Pancreas (tissue), 10 donors: ENCODE measurements at places on chromosomes 1 and 21. TPM values are rescaled to one million over a fixed set of nuclear protein-coding genes. Genes with fewer than 3 reads are reported as not detected.

- no peaks in the 10 kb centered on the region for H3K36me3 ChIP-seq
- no peak overlapping the region for H3K27ac ChIP-seq
- H3K4me1 ChIP-seq = no peaks in the 10 kb centered on the region
- no peak overlapping the region for H3K4me3 ChIP-seq
- H3K27me3 ChIP-seq = no peaks in the 10 kb centered on the region
Measured at GRCh38 chr1:37240897-37241296, 206.6 kb upstream of the GRIK3 start.

GRCh38 chr1:67983867-67984266, 66.6 kb downstream of the DIRAS3 start:
- H3K4me3 ChIP-seq = no peak overlapping the region
- no peak overlapping the region for H3K27ac ChIP-seq
- DNase-seq = no peak
- no peaks in the 10 kb centered on the region for H3K4me1 ChIP-seq

Gene RIPPLY3
- not detected for total RNA-seq

DNA sequence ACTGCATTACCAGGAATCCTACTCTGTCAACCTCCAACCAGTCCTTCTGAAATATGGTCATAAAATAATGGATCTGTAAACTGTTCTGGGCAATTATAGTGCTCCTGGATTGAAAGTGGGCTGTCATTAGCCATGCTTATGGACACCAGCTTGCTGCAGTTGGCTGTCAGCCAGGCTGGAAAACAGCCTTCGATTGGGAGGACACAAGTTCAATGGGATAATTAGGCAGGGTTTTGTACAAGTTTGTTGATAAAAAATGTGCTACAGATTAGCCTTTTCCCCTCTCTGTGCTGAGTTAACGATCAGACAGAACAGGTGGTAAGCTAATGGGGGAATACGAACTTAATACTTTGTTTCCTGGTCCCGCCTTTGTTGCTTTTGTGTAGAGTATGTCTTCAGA, 413.9 kb downstream of the DUSP10 start:
- no peak for DNase-seq
- H3K27ac ChIP-seq = no peak overlapping the region
- no peak overlapping the region for H3K4me3 ChIP-seq
- H3K4me1 ChIP-seq = no peaks in the 10 kb centered on the region

DNA sequence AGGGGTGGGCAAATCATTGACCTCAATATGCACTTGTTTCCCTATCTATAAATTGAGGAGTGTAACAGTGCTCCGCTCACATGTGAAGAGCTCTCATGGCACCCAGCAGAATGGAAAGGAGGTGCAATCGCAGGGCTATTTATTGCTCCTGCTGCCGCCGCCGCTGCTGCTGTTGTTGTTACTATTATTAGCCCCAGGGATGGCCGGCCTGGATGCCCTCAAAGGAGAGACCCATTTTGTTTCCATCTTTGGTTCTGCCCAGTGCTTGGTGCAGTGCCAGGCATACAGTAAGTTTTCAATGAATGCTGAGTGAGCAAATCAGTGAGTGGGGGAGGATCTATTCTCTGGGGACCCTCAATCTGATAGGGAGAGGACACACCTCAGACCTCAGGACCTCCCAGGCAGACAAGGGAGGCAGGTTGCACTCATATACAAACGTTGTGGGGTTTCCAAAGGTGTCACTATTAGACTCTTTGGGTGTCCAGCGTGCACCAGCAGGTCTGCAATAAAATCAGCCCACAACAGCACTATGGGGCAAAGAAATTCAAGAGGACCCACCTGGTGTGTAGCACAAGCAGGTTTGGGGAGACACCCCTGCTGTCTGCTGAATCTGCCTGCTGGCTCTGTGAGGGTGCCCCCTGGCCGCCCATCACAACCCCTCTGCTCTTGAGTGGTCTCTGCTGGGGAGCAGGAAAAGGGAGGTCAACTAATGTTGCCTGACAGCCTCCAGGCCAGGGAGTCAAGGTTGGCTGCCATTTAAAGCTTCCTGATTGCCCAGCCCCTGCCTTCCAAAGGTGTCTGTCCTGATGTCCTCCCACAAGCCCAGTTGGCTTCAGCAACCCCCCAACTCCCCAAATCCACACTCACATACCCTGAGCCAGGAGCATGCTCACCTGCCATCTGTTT, 136.3 kb downstream of the ACTL8 start:
- no peak for DNase-seq
- peaks cover 15% of the 10 kb centered on the region for H3K4me1 ChIP-seq
- no peaks in the 10 kb centered on the region for H3K27me3 ChIP-seq
- H3K36me3 ChIP-seq = no peaks in the 10 kb centered on the region
- no peak overlapping the region for H3K27ac ChIP-seq
- H3K4me3 ChIP-seq = no peak overlapping the region

GRCh38 chr1:173257805-173258204, 50.7 kb upstream of the TNFSF4 start:
- no peaks in the 10 kb centered on the region for H3K36me3 ChIP-seq
- no peak overlapping the region for H3K27ac ChIP-seq
- DNase-seq = no peak
- H3K27me3 ChIP-seq = no peaks in the 10 kb centered on the region
- no peaks in the 10 kb centered on the region for H3K4me1 ChIP-seq
- no peak overlapping the region for H3K4me3 ChIP-seq

DNA sequence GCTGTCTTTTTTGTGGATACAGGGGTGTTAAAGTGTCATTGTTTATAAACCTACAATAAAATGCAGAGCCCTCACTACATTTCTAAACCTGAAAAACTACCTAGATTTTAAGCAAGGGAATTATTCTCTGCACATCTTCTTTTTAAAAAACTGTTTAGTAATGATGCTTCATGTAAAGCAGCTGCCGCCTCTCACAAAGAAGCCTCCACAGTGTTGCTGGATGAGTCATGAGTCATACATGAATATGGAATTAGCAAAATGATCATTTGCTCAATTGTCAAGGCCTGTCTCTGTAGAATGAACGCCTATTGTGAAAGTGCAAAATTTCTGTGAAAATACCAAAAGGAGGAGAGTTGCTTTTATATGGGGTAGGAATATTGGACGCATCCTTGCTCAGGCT, 259.5 kb upstream of the CHRM3 start:
- DNase-seq = no peak
- H3K36me3 ChIP-seq = no peaks in the 10 kb centered on the region
- H3K4me1 ChIP-seq = no peaks in the 10 kb centered on the region
- H3K4me3 ChIP-seq = no peak overlapping the region
- H3K27me3 ChIP-seq = no peaks in the 10 kb centered on the region

DNA sequence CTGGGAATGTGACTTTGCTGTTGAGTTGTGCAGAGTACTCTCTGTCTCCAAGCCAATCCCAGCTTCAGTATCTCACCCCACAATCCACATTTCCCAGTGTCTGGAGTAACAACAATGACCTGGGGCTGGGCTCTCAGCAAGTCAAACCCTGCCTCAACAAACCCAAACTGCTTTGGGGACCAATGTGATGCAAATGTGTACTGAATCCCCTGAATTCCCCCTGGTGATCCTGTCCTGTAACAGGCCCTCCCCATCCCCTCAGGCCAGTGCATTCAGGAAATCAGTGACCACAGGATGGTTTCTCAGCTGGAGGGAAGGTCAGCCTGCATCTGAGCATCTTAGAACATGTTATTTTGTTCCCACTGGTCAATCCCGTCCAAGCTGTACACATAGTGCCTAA, 36.7 kb upstream of the HAO2 start:
- DNase-seq = no peak
- no peak overlapping the region for H3K4me3 ChIP-seq
- no peaks in the 10 kb centered on the region for H3K36me3 ChIP-seq
- H3K4me1 ChIP-seq = no peaks in the 10 kb centered on the region

DNA sequence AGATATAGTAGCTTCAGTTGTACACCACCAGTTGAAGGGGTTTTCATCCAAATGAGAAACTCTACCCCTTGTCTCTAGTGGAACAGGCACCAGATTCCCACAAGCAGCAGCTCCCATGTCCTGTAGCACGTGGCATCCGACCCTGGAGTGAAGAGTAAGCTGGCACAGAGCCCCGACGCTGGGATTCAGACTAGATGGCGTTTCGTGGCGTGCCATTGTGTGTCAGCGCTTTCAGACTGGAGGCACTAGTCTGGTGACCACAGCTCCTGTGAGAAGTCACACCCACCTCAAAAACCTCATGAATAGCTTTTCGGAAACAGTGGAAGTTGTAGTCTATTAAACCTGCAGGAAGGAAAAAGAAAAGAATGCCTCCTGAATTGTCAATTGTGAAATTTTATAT, 20.2 kb downstream of the RRAGC start:
- H3K4me3 ChIP-seq = no peak overlapping the region
- no peaks in the 10 kb centered on the region for H3K4me1 ChIP-seq
- H3K27ac ChIP-seq = no peak overlapping the region
- no peak for DNase-seq
- H3K27me3 ChIP-seq = no peaks in the 10 kb centered on the region

Gene CLDN19
- total RNA-seq = not detected

Gene ANGPTL3
- 0.05 TPM for total RNA-seq

DNA sequence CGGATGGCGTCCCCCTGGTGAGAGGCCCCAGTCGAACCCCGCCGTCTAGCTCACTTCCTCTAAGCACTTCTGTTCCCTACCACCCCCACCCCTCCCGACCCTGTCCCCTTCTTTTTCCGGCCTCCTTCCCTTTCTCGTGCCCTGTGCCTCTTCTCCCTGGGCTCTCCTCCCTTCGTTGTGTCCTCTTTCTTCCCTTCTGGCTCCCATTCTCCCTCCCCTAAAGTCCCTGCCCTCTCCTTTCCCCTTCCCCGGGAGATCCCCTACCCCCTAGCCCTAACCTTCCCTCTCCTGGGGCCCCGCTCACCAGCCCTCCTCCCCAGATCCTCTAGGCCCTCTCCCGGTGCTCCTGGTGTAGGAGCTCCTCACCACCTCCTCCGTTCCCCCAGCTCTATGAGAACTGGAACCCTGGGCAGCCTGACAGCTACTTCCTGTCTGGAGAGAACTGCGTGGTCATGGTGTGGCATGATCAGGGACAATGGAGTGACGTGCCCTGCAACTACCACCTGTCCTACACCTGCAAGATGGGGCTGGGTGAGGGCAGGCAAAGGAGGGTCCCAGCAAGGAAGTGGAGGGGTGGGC, 15.9 kb downstream of the BCAN start:
- H3K36me3 ChIP-seq = no peaks in the 10 kb centered on the region
- no peak overlapping the region for H3K27ac ChIP-seq
- H3K4me3 ChIP-seq = no peak overlapping the region
- no peak for DNase-seq
- H3K27me3 ChIP-seq = no peaks in the 10 kb centered on the region
- H3K4me1 ChIP-seq = peaks cover 5% of the 10 kb centered on the region

DNA sequence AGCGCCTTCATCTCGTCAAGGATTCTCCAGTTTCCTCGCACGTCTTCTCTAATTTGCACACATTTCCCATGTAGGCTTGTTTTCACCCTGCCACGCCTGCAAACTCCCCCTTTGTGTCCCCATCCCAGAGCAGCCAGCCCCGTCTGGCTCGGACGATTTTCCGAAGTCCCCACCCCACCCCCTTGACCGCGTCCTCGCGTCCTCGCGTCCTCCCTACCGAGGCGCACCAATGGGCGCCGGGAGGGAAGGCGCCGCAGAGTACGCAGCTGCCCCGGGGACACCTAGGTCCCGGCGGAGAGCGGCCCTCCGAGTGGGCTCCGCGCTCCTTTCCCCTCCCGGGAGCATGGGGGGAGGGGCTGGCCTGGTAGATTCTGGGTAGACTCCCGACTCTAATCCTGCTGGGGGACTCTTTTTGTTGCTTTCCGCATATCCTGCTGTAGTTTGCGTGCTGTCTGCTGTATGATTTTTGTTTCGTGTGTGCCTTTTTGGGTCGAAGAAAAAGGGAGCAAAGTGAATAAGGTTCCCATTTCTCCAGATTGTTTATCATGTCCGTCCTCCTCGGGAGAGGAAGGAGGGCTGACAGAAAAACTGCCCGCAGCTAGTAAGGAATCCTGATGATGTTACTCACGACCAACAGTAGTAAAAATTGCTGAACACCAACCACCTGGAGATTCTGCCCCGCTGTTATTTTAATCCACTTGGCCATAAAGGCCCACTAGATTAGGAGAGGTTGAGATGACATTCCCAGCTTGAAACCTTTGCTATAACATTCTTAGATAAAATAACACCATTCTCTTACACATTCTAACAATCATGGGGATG, 1.5 kb downstream of the CACHD1 start:
- H3K27me3 ChIP-seq = no peaks in the 10 kb centered on the region
- H3K4me3 ChIP-seq = peak overlapping the region; percentile 37
- H3K4me1 ChIP-seq = peaks cover 13% of the 10 kb centered on the region
- H3K27ac ChIP-seq = no peak overlapping the region

Gene B3GALT5
- 5.9 TPM for total RNA-seq

- H3K4me1 ChIP-seq = no peaks in the 10 kb centered on the region
- no peak overlapping the region for H3K27ac ChIP-seq
- no peaks in the 10 kb centered on the region for H3K27me3 ChIP-seq
- H3K4me3 ChIP-seq = no peak overlapping the region
Measured at GRCh38 chr1:47926461-47926999, 70.7 kb downstream of the TRABD2B start.

- no peak for DNase-seq
- H3K4me3 ChIP-seq = no peak overlapping the region
- no peaks in the 10 kb centered on the region for H3K27me3 ChIP-seq
- H3K27ac ChIP-seq = no peak overlapping the region
- no peaks in the 10 kb centered on the region for H3K36me3 ChIP-seq
Measured at GRCh38 chr1:18118491-18118890, 10.9 kb downstream of the IGSF21 start.

GRCh38 chr21:35840197-35840799, 220.0 kb downstream of the SETD4 start:
- peak; percentile 47 for DNase-seq
- H3K36me3 ChIP-seq = no peaks in the 10 kb centered on the region
- H3K4me3 ChIP-seq = no peak overlapping the region

DNA sequence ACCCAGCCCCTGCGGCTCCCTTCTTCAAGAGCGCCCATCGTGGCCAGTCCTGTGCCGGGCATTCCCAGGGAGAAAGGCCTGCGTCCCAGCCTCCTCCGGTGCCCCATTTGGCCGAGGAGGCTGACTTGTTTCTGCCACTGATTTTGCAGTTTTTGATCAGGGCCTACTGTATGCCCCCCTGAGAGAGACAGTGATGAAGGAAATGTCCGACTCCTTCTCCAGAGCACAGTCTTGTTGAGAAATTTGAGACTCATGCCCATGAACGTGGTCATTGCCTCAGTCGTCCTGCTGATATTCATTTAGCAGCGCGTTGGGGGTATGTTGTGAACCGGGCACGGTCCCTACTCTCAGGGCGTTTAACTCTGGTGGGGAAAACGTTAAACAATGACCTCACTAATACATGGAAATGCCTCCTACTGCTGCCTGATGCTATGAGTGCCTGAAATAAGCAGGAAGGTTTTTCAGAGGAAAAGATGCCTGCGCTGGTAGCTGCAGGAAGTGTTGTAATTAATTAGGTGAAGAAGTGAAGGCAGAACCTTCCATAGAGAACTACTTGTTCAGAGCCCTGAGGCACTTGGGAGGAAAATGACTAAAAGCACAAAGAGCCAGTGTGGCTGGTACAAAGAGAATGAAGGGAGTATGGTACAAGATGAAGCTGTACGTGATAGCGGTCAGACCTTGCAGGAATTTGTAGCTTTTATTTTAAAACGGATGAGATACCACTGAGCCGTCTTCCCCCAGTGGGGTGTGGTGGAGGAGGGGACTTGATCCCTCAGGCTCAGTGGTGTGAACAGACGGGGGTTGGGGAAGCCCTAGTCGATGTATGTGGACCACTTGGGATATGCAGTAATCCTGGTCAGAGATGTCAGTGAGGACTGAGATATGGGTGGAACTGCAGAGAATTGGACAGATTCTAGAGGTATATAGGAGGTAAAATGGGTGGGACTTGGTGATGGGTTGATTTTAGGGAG, 730 bp downstream of the ZCCHC17 start:
- DNase-seq = no peak
- H3K4me1 ChIP-seq = no peaks in the 10 kb centered on the region
- peaks cover 6% of the 10 kb centered on the region for H3K36me3 ChIP-seq
- no peaks in the 10 kb centered on the region for H3K27me3 ChIP-seq
- peak overlapping the region; percentile 79 for H3K4me3 ChIP-seq

- H3K27ac ChIP-seq = no peak overlapping the region
- H3K36me3 ChIP-seq = no peaks in the 10 kb centered on the region
- H3K4me1 ChIP-seq = no peaks in the 10 kb centered on the region
- H3K4me3 ChIP-seq = no peak overlapping the region
Measured at GRCh38 chr1:41762251-41762650, 156.5 kb downstream of the HIVEP3 start.
